A673 (cell line): ENCODE measurements at places on chromosomes 1 and 21.

DNA sequence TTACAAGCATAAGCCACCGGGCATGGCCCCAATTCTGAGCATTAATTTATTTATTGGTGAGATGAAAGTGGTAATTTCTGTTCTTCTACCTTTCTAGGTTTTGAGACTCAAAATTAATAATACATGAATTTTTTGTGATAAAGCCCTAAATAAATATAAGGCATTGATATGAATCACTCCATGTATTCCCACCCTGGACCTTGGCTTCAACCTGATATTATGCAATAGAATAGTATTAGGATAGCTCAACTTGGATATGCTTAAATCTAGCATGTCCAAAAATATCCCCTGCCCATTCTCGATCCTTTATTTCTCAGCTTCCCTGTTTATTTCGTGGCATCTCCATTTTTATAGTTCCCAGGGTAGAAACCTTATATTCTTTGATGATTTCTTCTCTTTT, 2.5 kb downstream of the AGL start:
- no peak for DNase-seq

DNA sequence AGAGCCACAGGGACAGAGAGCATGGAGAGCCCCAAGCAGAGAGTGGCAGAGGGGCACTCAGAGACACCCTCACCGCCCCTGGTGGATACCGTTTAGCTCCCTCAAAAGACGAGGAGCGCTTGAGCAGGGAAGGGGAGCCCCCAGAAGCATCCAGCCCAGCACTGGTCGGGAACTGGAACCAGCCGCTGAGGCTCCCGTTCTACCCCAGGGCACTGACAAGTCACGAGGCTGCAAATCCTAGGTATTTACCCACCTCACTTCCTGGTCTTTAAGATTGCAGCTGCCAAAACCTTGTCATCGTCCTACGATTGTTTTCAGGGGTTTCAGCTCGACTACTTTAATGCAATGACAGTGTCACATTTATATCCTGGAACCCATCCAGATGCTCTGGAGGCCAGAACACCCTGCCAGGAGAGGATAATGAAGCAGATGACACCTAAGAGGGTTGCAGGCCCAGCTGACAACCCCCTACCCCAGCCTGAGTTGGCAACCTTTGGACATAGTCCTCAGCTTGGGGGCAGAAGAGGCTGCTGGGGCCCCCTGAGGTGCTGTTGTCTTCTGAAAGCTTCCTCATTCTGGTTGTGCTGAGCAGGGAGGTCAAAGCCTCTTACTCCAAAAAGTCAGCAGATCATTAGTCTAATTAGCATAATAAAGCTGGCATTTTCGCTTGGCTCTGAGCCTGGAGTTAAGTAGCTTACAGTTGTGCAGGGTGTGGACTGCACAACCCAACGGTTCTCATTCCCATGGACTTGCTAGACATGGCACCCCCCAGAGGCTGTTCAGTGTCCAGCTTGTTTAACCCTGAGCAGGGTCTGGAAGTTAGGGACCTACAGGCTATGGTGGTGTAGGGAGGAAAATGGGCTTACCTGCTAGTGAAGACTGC, 20.6 kb upstream of the BACE2 start:
- DNase-seq: no peak

- no peak for DNase-seq
Observed at GRCh38 chr1:233695901-233696300, 82.0 kb downstream of the KCNK1 start.

GRCh38 chr1:199495432-199495831, 532.1 kb upstream of the NR5A2 start:
- DNase-seq: no peak

GRCh38 chr1:51920130-51920529, 41.6 kb upstream of the NRDC start:
- DNase-seq: peak; percentile 65

- DNase-seq: no peak
Observed at GRCh38 chr1:218488986-218489385, 143.8 kb downstream of the TGFB2 start.

DNA sequence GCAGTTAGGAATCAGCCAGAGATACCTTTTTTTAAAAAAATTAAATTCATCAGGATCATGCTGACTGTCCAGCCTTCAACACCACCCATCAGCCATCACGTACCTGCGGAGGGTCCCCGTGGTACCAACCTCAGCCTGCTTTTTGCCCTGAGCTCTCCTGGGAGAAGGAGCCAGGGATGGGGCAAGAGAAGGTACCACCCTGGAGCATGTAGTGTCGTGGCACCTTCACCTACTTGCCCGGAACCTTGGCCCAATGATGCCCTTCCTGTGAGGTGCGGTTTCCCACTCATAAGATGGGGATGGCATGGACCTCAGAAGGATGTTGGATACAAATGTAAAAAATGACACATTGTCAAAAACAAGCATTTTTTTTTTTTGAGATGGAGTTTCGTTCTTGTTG, 88.4 kb upstream of the C1orf174 start:
- no peak for DNase-seq

GRCh38 chr1:3609769-3610526, 1.4 kb downstream of the MEGF6 start:
- DNase-seq: no peak

- DNase-seq: peak; percentile 49
Observed at GRCh38 chr1:186487163-186487562, 26.2 kb upstream of the PDC start.

GRCh38 chr1:160077486-160077885, 3.9 kb upstream of the KCNJ9 start:
- no peak for DNase-seq

DNA sequence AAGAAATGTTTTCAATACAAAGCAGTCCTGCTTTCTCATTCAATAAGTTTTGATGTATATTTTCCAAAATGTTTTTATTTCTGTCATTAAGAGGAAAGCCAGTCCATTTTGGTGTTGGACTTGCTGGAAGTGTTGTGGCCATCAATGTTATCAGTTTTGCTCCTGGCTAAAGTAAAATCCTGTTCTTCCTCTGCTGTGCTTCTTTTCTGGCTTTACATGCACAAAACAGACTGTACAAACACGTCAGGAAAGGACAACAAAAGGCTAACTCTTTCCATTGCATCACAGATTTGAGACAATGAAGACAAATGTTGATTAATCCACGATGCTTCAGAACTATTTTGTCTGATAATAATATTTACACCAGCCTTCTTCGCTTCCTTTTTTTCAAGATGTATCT, 735.4 kb downstream of the LTN1 start:
- no peak for DNase-seq

- DNase-seq: no peak
Observed at GRCh38 chr1:6093071-6093470, 47.4 kb downstream of the KCNAB2 start.

- DNase-seq: peak; percentile 87
Observed at GRCh38 chr1:38029081-38029681, 16.6 kb downstream of the UTP11 start.

GRCh38 chr1:2132222-2133038, 62.1 kb downstream of the FAAP20 start:
- DNase-seq: peak; percentile 58

GRCh38 chr1:160471253-160471652, 51.8 kb downstream of the SLAMF6 start:
- no peak for DNase-seq

- DNase-seq: no peak
Observed at GRCh38 chr1:160225345-160225744, 20.2 kb downstream of the PEA15 start.

DNA sequence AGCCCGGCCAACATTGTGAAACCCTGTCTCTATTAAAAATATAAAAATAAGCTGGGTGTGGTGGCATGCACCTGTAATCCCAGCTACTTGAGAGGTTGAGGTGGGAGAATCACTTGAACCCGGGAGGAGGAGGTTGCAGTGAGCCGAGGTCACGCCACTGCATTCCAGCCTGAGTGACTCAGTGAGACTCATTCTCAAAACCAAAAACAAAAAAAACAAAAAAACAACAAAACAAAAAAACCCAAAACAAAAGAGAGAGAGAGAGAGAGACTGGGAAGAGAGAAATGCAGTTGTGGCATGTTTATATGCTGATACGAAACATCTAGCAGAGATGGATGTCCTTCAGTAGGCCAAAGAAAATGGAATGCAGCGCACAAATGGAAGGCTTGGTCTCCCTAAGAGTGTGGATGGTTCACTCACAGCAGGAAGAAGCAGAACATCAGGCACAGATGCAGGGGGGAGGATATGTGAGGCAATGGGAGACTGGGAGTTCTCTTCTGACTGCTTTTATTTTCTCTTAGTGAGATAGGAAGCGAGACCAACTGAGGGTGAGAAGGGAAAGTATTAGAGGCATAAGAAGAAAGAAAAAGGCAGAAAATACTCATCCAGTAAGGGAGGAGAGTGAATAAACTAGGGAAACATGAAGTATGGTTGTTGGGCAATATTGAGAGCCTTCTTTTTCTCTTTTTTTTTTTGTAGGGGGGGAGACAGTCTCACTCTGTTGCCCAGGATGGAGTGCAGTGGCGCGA, 16.0 kb downstream of the THEM4 start:
- no peak for DNase-seq

DNA sequence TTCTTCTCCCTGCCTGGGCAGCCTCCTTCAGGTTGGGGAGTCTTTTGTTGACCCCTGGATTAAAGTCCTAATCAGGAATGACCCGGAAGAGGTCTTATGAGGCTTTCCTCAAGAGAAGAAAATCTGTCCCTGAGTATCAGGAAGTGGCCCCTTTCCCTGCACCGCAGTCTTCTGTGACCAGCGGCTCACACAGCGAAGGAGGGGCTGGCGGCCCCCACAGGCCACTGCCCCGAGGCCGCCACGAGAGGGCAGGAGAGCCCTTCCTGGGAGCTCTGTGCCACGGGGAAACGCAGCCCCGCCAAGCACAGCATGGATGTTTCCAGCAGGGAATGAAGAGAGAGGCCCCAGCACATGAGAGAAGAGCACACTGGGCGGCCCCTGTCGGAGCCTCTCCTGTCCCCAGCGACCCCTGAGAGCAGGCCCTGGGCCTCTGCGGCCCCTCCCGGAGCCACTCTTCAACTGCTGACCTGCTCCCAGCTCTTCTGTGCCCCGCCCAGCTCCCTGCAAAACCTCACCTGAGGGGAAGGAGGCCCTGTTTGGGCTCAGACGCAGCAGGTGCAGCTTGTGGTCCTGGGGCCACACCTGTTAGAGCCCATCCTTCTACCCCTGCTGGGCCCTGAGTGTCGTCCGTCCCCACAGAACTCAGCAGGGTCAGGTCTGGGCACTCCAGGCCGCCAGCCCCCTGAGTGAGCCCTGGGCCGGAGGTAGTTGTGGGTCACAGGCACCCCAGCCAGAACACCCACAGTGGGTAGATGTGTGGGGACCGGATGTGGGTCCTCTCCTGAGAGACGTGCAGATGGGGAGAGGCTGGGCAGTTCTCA, 4.9 kb upstream of the POFUT2 start:
- peak; percentile 89 for DNase-seq

DNA sequence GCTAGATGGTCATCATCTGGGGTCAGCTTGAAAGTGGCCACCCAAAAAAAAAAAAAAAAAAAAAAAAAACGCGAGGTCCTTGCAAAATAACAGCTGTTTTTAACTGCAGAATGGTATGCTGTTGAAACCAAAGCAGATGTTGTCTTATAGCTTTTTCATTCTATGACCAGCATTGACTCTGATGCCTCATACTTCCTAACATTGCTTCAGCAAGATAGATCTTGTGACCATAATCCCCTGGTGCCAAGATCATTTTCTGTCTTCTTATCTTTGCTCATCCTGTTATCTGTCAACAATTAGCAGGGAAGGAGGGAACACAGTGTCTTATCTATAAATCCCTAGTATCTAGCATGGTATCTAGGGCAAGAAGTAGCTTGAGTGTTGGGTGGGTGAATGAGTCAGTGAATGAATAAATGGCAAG, 181.5 kb downstream of the PLPP3 start:
- DNase-seq: no peak

DNA sequence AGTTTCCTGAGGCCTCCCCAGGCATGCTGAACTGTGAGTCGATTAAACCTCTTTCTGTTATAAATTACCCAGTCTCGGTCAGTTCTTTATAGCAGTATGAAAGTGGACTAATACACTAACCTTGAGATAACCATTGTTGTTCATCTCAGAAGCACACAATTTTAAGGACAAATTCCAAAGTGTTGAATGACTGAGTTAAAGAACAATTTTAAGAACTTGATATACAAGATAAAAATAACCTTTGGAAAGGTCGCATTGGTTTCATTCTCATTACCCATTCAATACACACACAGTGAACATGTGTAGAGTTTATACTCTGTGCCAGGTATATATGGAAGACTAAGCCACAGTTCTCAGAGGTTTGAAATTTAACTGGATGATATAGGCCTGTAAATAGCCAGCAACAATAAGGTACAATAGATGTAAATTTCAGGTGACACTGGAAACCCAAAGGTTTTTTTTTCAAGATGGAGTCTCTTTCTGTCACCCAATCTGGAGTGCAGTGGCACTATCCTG, 19.1 kb upstream of the SRSF10 start:
- no peak for DNase-seq

DNA sequence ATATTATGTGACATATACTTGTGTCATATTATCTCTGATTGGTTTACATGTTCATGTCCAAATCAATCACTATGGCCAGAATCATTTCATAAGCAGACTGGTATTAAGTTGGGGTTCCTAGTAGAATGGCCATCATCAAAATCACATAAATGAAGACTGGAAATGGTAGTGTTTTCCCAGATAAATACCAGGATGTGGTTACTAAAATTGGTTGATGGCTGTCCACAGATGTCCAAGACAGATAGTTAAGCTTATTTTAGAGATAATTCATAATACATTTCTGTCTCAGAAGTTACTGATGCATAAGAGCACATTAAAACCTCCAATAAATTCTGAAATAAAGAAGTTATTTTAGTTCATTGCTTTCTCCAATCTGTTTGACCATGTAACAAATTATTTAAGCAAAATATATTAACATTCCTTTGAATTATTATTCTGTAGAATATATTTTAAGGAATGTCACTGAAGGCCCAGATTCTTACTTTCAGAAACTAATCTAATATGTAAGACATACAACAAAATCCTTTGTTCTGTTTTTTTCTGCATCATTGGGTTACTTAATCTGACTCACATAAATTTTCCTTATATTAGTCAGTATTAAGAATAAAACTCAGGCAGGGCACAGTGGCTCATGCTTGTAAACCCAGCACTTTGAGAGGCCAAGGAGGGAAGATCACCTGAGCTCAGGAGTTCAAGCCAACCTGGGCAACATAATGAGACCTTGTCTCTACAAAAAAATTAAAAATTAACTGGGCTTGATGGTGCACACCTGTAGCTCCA, 483.9 kb downstream of the PTPRC start:
- no peak for DNase-seq

GRCh38 chr1:166488327-166488726, 321.5 kb upstream of the FAM78B start:
- no peak for DNase-seq

GRCh38 chr1:175511496-175511895, 231.9 kb downstream of the TNR start:
- DNase-seq: no peak

GRCh38 chr21:44609193-44609592, 2.7 kb upstream of the KRTAP10-8 start:
- no peak for DNase-seq
